Activated T-helper 2 cell treated with anti-CD3 and anti-CD28 coated beads, Interferon-gamma antibody, Interleukin-2, Interleukin-4, amounts not matched to agents 10 μg/mL and 5 μg/mL and 100 μg/mL, durations not matched to agents 14 hours and 24 hours and 36 hours (primary cell): ENCODE measurements at places on chromosomes 1 and 21.

- DNase-seq: no peak
These were observed 9.6 kb upstream of the CD34 start for GRCh38 chr1:207920444-207921021.

DNA sequence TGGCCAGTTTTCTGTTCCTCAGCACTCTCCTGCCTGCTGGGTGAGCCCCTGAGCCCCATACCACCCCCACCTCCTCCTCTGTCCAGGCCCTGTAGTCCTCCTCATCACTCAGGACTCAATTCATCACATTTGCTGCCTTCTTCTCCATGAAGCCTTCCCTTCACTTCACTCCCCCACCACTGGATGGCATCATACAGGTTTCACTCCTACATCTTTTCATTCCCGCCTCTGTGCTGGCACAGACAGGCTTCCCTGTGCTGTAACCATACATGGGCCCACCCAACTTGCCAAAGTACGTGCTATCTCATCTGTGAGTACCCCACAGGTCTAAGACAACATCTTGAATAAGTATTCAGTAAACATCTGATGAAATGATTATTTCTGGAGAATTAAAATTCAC is 56.9 kb downstream of the SLC45A1 start:
- DNase-seq: no peak

DNA sequence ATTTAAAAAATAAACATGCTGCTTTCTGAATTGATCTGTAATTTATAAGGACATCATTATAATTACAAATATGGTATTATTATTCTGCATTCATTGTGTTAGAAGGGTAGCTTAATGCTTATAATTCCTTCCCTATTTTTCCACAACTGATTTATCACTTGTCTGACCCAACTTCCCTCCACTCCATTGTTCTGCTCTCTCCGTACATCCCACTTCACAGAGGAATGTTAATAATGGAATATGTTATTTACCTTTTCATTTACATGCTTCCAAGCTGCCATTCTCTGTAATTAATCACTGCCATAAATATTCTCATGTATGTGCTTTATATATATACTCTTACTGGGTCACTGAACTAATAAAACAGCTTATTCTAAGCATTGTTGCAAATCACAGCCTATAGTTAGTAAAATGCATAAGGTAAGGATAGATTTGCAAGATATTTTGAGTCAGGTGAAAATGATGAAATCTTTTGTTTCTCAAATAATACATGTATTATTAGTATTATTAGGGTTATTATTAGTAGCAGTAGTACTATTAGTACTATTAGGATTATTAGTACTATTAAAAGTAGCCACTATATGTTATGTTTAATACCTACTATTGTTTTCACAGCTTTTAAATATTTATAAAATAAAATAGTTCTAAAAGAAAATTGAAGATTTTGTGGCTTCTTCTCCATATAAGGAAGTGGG is 70.6 kb upstream of the NEK7 start:
- no peak for DNase-seq

DNA sequence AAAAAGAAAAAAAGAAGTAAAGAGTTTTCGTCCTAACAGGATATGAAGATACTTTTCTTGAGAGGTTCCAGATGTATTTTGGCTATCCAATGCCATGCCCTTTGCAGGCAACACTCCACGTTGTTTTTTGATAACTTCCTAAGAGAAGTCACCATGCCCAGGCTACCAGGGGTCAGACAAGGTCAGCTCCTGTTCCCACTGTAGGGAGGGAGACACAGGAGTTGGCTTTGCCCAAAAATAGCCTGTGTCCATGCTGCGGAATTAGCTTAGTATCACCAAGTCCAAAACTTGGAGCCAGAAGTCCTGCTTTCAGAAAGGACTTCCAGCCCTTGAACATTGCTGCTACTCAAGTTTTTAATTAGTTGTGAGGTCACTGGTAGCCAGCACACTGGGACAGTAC is 62.1 kb upstream of the NRIP1 start:
- DNase-seq: no peak

GRCh38 chr1:7591565-7591964 is 179.5 kb upstream of the VAMP3 start:
- DNase-seq: no peak

DNA sequence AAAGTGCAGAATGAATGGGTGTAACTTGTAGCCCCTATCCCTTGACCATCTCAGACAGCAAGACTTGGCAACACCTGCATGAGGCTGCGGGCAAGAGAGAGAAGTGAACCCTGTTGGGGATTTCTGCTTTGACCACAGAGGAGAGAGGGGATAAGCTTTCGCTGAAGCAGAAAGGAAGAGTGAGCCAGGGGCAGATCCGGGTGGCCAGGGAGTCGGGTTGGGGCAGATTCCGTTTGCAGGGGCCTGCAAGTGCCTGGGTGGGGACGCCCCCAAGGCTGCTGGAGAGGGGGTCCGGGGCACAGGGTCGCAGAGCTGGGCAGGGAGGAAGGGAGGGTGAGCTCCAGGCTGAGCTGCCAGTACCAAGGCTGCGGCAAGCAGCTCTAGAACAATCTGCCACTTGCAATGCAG is 25.3 kb upstream of the PIK3CD start:
- DNase-seq: peak; percentile 30

GRCh38 chr1:157193702-157194391 is 55.7 kb upstream of the ETV3 start:
- peak; percentile 28 for DNase-seq

GRCh38 chr1:110582378-110582777 is 23.8 kb downstream of the KCNA2 start:
- DNase-seq: no peak

DNA sequence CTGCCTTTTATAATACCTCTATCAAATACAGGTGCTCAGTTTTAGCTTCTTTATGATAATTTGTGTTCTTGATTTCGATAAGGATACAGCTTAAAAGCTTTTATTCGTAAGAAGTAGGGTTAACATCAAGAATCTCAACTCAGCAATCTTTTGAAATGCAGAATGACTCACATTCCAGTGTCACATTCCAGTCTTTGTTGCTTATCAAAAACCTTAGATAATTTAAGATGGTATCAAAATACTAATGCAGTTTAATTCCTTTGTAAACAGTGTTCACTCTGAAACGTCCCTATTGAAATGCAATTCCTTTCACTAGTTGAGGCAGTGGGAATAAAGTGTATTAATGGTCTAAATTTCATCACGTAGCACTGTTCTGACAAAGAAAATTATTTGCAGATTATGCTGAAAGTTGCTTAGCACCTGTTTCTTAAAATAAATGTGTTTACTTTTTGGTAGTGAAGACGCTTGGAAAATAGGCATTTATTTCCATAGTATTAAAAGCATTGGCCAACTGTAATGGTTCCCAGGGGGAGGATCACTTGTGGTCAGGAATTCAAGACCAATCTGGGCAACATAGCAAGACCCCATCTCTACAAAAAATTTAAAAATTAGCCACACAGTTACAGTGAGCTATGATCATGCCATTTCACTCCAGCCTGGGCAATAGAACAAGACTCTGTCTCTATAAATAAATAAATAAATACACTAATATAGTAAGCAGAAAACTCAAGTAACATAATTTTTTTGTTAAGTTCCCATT is 10.1 kb upstream of the CNN3 start:
- DNase-seq: no peak

DNA sequence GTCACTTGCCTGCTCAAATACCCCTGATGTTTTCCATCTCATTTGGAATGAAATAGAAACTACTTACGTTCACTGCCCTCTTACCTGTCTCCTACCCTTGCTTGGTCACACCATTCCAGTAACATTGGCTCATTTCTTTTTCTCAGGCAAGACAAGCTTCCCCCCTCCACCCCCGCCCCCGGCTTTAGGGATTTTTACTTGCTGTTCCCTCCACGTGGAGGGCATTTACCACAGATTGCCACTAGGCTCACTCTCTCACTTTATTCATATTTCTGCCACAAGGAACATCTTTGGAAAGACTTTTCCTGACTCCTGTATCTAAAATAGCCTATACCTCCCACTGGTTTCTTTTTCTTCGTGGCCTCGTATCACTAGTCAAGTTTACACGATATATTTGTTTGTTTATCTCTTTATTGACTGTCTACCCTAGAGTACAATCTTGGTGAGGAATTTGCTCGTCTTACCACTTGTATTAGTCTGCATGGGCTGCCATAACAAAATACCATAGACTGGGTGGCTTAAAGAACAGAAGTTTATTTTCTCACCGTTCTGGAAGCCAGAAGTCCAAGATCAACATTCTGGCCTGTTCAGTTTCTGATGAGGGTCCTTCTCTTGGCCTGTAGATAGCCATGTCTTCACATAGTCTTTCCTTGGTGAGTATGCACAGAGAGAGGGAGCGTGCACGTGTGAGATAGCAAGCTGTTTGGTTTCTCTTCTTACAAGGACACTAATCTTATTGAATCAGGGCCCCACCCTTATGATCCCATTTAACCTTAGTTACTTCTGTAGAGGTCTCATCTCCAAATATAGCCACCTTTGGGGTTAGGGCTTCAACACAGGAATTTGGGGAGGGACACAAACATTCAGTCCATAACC is 126.2 kb downstream of the NRDC start:
- DNase-seq: no peak

DNA sequence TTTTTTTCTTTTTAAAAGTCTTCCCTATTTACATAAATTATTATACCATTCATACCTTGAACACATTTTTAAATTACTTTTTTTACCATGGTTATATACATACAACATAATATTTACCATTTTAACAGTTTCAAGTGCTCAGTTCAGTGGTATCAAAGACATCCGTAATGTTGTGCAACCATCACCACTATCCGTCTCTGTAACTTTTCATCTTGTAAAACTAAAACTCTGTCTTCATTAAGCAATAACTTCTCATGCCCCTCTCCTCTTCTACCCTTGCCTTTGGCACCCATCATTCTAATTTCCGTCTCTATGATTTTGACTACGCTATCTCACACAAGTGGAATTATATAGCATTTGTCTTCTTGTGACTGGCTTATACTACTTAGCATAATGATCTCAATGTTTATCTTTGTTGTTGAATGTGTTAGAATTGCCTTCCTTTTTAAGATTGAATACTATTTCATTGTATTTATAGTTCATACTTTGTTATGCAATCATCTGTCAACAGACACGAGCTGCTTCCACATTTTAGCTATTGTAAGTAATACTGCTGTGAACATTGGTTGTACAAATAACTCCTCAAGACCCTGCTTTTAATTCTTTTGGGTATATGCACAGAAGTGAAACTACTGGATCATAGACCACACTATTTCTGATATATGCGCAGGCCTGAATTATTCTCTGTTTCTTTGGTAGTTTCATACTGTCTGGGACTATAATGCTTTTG is 689.5 kb upstream of the NCAM2 start:
- DNase-seq: no peak

DNA sequence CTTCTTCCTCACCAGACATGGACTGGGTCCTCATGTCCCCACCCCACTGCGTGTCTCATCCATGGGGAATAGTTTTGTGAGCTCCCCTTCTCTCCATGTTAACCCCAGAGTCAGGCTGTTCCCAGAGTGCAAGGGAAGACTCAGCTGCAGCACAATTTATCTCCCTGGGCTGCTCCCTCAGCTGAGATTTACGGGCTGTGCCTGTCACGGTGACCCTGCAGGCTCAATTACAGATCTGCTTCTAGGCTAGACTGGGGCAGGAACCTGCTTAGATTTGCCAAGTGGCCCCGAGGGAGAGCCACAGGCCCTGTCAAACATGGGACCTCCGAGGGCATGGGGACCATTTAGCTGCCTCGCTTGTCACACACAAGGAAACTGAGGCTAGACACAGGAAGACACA is 37.8 kb downstream of the CDCP2 start:
- DNase-seq: no peak

DNA sequence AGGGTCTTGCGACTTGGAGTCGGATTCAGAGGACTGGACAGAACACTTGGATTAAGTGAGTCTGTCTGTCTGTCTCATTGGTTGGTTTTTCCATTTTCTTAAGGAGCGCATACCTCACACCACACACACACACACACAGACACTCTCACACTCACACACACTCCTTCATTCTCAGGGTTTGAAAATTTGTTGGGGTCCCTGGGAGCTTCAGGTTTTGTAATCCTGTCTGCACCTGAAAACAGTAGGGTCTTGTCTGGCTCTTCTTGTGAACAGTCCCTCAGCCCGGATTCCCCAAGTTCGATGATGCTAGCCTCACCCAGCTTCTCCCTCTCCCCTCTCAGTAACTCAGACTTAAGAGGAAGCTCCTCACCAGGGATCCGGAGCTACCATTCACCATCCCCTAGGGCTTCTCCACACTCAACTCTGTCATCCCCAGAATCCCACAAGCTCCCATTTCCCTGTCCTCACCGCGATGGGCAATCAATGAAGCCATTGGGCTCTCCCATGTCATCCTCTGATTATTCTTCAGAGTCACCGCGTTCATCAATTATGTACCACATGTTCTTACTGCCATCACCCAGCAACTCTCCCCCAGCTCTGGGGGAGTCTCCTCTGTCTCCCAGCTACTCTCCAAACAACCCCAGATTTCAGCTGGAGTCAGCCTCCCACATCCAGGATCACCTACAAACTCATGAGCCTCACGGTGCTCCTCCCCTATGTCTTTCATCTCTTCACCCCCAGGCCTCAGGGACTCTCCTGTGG is 1530.9 kb upstream of the TPTE start:
- no peak for DNase-seq

DNA sequence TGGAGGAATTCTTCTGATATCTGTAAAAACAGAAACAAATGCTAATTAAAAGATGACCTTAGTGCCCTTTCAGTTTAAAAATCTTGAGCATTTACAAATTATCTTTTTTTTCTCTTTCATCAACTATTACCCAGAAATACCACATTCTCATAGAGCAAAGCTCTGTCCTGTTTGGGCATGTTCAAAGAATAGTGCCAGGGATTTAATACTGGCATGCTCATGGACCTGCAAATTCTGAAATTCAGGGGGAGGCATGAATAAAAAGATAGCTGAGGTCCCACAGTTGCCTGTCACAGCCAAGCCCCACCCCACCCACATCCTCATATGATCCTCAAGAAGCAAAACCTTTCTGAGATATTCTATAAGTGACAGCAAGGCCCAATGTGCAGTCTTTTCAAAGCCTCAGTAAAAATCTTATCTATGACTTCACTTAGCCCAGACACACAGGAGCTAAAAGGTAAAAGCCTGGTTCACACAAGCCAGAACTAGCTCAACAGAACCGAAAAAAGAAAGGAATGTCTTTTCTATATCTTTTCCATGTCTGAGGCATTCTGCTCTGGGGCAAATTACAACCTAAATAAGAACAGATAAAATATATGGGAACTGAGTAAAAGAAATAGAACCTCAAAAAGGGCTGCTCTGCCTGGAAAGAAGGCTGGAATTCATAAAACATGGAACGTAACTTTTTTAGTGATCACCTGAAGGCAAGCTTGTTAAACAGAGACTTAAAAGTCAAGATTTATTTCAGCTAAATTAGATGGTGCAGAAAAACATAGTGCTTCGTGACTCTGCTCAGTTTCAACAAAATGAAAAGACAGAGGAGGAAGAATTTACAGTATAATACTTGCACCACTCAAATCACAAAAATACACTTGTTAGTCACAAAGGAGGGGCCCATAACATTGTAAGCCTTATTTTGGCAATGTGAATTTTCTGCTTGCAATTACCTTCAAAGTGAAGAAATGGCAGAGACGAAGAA is 11.0 kb downstream of the WLS start:
- DNase-seq: no peak

GRCh38 chr21:44959376-44960091 is 19.7 kb downstream of the SLX9 start:
- DNase-seq: no peak
